PC-3 (cell line): ENCODE measurements at places on chromosomes 3 and 15. TPM values are rescaled to one million over a fixed set of nuclear protein-coding genes. Genes with fewer than 3 reads are reported as not detected.

ACOX2 gene
- total RNA-seq: 9.8 and 10.8 TPM in 2 replicates

- no peaks in the 10 kb centered on the region for H3K36me3 ChIP-seq
- H3K27ac ChIP-seq: no peak overlapping the region
- H3K27me3 ChIP-seq: no peaks in the 10 kb centered on the region
- H3K4me3 ChIP-seq: no peak overlapping the region
- DNase-seq: peak; percentile 17
These were observed 67.0 kb downstream of the ZNF609 start for GRCh38 chr15:64527263-64527984.

- no peak overlapping the region for H3K4me3 ChIP-seq
- no peak overlapping the region for H3K27ac ChIP-seq
- H3K27me3 ChIP-seq: no peaks in the 10 kb centered on the region
- peaks cover 21% of the 10 kb centered on the region for H3K36me3 ChIP-seq
- H3K4me1 ChIP-seq: no peaks in the 10 kb centered on the region
These were observed 58.7 kb upstream of the CHST2 start for GRCh38 chr3:143060906-143061305.

GRCh38 chr15:35166730-35167359, 81.8 kb upstream of the NANOGP8 start:
- H3K36me3 ChIP-seq: no peaks in the 10 kb centered on the region
- H3K27ac ChIP-seq: no peak overlapping the region
- peaks cover 12% of the 10 kb centered on the region for H3K4me1 ChIP-seq
- DNase-seq: no peak
- no peaks in the 10 kb centered on the region for H3K27me3 ChIP-seq
- no peak overlapping the region for H3K4me3 ChIP-seq
